Small intestine (tissue), 16 donors: ENCODE measurements at places on chromosomes 11 and 22.

DNA sequence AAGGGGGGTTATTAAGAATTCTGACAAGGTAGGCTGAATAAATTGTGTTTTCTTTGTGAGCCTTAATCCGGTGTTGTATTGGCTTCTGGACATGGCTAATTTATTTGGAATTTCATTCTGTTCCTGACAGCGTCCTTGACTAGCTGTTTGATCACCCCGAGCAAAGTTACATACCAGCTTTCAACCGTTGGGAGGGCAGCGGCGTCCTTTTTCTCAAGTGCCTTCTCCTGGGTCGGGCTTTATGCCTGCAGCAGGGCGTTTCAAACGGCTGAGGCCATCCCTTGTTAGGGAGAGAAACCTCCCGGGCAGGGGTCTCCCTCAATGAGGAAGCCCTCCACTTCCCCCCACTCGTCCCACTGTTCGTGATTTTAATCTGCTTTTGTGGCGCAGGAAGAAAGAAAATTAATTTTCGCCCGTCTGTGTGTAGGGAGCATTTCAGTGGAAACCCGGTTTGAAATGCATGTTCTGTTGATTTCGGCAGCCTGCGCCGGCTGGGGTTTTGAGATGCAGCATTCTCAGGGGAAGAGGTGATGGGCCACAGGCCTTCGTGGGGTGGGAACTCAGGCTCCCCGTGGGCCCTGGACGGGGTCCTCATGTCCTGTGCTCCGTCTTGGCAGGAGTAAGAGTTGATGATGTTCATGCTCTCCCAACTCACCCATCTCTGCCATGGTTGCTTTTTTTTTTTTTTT lies 2.9 kb upstream of the SMIM38 start:
- DNase-seq = no peak

GRCh38 chr11:89436071-89436470 lies 55.1 kb downstream of the NOX4 start:
- no peak for DNase-seq

DNA sequence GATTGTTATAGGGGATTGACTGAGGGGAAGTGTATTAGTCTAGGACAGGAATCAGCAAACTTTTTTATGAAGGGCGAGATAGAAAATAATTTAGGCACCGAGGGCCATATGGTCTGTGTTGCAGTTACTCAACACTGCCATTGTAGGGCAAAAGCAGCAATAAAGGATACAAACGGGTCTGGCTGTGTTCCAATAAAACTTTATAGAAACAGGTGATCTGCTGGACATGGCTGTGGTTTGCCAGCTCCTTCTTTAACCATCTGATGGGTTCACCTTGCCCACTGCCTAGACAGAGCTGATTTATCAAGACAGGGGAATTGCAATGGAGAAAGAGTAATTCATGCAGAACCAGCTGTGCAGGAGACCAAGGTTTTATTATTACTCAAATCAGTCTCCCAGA lies 20.0 kb downstream of the PRR5L start:
- no peak for DNase-seq

DNA sequence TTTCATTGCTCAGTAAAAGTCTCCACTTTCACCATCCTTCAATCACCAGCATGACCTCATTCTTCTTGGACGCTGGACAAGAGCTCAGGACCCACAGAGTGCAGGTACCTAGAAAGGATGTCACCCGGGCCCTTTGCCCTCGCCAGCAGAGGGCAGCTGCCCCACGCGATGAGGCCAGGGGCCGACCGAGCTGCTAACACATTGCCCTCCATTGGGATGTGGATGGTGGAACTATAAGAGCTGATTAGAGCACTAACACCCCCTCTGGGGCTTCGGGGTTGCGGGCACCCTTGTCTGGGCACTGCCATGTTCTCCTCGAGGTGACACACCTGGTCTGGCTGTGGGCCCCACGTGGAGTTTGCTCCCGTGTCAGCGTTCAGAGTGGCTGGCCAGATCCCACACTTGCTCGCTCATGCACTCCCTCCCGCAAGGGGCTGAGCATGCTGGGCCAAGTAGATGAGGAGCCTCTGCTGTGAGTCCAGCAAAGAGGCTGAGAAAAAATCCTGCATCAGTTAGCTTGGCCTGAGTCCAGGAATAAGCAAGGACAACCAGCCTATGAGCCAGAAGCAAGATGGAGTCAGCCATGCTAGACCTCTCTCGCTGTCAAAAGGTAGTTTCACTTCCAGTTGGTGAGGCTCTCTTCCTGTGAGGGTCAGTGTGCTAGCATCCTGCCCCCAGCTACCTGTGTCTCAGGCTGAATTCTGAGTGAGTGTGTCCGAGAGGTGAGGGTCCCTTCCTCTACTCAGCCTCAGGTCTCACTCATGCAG lies 9.8 kb downstream of the KRTAP5-6 start:
- DNase-seq = peak; percentile 10

GRCh38 chr11:133681901-133682300 lies 149.6 kb upstream of the OPCML start:
- DNase-seq = no peak

GRCh38 chr11:18853086-18853720 lies 61.6 kb upstream of the PTPN5 start:
- peak; percentile 38 for DNase-seq

DNA sequence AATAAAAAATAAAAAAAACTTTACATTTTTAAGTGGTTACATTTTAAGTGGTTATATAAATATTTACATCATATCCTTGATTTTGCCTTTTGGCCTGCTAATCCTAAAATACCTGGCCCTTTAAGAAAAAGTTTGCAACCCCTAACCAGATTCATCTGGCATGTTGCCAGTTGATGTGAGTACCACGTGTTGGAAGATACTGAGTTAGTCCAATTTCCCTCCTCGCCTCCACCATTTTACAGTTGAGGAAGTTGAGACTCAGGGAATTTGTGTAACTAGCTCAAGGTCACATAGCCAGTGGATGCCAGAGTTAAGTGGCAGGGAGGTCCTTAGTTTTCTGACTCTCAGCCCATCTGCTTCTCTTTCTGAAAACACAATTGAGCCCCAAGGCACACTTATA lies 5.1 kb downstream of the ELF5 start:
- DNase-seq = no peak

DNA sequence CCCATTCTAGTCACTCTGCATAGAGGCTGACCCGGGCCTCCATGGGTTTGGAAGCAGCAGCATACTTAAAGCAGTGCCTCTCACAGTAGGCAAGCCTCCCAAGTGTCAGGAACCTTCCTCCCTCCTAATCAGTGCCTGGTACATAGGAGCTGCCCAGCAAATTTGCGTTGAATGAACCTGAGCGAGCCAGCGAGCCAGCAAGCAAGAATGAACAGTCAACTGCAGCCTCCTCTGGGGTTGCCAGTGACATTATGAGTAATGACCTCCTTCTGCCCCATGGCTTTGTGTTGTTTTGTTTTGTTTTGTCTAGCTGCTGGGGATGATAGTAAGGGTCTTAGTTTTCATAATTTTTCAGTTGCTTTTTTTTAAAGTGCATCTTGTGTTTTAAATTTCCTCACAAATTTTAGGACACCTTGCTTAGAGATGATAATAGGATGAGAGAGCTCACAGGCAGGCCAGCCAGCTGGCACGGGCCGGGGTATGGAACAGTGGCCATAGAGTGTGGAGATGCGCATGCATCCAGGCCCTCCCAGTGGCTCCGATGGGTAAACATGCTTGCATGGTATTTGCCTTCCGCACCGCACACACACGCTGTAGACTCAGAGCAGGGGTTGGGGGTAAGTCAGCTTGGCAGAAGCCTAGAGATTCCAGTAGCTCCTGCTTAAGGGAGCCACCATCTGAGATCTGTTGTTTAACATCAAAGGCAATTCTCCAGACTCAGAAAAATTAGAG lies 36.1 kb downstream of the TTC12 start:
- DNase-seq = no peak

- no peak for DNase-seq
Observed at GRCh38 chr11:72394416-72394815, 39.9 kb downstream of the CLPB start.

DNA sequence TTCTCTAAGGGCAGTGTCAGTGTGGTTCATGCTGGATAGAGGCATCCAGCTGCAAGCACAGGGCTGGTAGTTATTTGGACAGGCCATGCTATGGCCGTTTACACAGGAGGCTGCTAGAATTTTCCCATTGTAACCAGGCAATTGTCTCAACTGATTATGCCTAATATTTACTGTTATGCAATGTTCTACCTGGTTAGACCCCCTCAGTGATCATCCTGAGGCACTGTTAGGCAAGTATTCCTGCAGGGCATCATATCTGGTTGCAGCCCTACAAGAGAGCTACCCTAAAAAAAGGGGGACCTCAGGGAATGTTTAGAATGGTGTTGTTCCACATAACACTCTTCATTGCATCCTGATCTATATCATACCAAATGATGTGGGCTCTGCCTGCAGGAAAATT lies 1124.6 kb downstream of the JRKL start:
- no peak for DNase-seq

GRCh38 chr11:48109046-48109666 lies 107.5 kb upstream of the OR4B1 start:
- DNase-seq = peak; percentile 50

DNA sequence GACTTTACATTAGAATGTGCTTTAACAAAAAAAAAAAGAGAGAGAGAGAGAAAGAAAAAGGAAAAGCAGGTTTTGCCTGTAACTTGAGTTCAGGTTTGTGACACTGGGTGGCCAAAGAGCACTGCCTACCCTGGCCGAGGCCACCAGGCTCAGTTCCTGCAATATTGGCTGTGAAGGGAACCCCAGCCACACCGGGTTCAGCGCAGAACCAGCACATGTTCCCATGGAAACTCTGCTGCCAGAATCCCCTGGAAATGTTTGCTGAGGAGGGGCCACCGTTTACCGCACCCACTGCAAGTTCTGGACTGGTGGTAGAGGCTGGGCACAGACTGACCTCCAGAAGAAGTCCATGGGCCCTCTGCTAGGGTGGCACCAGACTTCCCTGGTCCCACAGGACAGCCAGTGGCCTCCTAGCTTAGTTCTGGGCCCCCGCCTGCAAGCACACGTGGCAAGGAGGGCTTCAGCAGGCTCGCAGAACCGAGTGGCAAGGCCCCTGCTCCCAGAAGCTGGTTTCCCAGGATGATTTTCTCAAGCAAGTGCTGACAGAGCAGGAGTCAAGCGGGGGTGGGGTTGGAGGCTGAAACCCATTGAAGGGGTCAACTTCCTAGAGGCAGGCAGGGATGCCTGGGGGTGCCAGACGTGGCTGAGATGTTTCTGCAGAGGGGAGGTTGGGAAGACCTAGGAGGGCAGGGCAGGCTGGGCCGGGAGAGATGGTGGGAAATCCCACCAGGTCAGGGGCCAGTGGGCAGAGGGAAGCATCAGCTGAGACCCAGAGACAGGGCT lies 51.2 kb downstream of the NFAM1 start:
- DNase-seq = no peak

- no peak for DNase-seq
Observed at GRCh38 chr11:45664376-45665205, 831 bp downstream of the CHST1 start.

DNA sequence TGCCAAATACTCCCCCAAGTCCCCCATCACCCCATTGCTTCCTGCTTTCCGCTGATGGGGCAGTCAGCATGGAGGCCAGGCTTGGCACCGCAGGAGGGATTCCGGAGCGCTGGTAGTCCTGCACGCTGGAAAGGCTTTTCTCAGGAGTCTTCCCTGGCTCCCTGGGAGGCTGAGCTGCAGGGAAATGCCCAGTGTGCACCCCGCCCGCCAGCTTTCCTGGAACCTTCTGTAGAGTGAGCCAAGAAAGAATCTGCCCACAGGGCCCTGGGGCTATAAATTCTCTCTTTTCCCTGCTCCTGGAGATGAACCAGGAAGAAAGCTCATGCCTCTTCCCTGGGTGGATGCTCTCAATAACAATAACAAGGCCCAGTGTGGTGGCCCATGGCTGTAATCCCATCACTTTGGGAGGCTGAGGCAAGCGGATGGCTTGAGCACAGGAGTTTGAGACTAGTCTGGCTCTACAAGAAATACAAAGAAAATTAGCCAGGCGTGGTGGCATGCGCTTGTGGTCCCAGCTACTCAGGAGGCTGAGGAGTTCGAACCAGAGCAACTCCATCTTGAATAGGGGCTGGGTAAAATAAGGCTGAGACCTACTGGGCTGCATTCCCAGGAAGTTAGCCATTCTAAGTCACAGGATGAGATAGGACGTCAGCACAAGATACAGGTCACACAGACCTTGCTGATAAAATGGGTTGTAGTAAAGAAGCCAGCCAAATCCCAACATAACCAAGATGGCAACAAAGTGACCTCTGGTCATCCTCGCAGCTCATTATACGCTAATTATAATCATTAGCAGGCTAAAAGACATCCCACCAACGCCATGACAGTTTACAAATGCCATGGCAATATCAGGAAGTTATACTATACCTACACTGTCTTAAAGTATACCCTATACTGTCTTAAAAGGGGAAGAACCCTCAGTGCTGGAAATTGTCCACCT lies 46.4 kb upstream of the FTH1 start:
- no peak for DNase-seq

GRCh38 chr22:42885446-42885845 lies 28.4 kb upstream of the ARFGAP3 start:
- no peak for DNase-seq

- no peak for DNase-seq
Observed at GRCh38 chr11:1670905-1671371, 26.1 kb upstream of the KRTAP5-6 start.

GRCh38 chr11:57339328-57339727 lies 1.2 kb downstream of the P2RX3 start:
- DNase-seq = no peak

DNA sequence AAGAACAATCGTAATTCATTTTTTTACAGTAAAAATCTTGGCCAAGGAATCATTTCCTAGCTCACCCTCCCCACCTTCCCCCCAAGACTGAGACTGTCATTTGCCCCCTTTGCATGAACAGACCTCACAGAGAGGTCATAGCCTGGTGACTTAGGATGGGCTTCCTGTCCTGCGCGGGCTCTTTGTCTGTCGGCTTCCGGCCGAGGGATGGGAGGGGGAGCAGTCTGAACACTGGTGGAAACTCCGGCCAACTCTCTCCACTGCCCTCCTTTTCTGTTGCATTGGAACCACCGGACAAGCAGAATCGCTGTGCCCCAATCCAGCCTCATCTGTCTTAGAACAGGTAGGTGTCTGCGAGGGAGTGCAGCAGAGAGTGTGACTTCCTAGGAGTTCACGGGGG lies 41.7 kb downstream of the TEAD1 start:
- DNase-seq = no peak

- no peak for DNase-seq
Observed at GRCh38 chr11:1565904-1566247, 6.2 kb downstream of the DUSP8 start.

GRCh38 chr11:22479208-22479607 lies 141.0 kb downstream of the SLC17A6 start:
- DNase-seq = no peak

GRCh38 chr22:19383292-19383691 lies 48.2 kb downstream of the HIRA start:
- DNase-seq = no peak

- no peak for DNase-seq
Observed at GRCh38 chr11:70526116-70527045, 128.1 kb downstream of the CTTN start.

- DNase-seq = no peak
Observed at GRCh38 chr11:11703885-11704284, 82.1 kb upstream of the GALNT18 start.

GRCh38 chr22:42500161-42500835 lies 19.3 kb downstream of the RRP7A start:
- DNase-seq = peak; percentile 92

GRCh38 chr22:50620593-50621355 lies 7.2 kb downstream of the ARSA start:
- peak; percentile 51 for DNase-seq
